Pons (tissue), 1 donor: ENCODE measurements at places on chromosomes 5 and 9.

- peak; percentile 62 for DNase-seq
Measured at GRCh38 chr5:39201160-39201780, 18.1 kb downstream of the FYB1 start.

GRCh38 chr5:136018814-136019783, 9.7 kb upstream of the TGFBI start:
- peak; percentile 42 for DNase-seq

DNA sequence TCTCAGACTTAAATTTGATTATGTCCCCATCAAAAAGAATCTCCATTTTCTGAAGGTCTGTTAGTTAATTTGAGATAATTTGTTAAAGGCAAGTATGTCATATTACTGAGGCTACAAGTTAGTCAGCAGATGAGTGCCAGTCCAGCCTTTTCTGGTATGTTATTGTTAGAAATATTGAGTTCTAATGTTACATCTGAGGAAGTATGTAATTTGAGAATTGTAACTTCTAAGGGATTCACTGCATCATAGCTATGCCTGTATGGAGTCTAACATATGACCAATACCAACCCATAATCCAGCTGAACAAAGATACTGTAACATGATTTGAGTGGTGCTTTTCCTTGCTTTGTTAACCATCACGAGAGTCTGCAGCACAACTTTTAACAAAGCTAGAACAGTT, 13.9 kb downstream of the SLC23A1 start:
- DNase-seq, result no peak

DNA sequence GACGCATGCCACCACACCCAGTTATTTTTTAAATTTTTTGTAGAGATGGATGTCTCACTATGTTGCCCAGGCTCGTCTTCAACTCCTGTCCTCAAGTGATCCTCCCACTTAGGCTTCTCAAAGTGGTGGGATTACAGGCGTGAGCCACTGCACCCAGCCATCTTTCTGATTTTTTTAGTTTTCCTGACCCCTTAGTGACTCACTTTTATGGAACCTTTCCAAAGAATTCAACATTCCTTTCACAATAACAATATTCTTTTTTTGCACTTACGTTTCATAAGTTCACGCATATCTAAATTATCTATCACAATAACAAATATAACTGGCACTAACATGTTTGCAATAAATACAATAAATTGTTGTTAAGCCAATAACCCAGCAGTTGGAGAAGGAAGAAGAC, 8.5 kb downstream of the ELOVL7 start:
- no peak for DNase-seq

GRCh38 chr5:64895748-64896147, 127.0 kb downstream of the CWC27 start:
- no peak for DNase-seq

- peak; percentile 80 for DNase-seq
Measured at GRCh38 chr9:1083325-1083913, 33.3 kb downstream of the DMRT2 start.

GRCh38 chr5:126099077-126099476, 324.1 kb upstream of the GRAMD2B start:
- no peak for DNase-seq

- DNase-seq, result no peak
Measured at GRCh38 chr9:136093995-136094881, 851 bp downstream of the NACC2 start.

- DNase-seq, result no peak
Measured at GRCh38 chr9:131650254-131650653, 89.6 kb downstream of the RAPGEF1 start.

- no peak for DNase-seq
Measured at GRCh38 chr9:98481676-98482075, 226.2 kb upstream of the TBC1D2 start.

DNA sequence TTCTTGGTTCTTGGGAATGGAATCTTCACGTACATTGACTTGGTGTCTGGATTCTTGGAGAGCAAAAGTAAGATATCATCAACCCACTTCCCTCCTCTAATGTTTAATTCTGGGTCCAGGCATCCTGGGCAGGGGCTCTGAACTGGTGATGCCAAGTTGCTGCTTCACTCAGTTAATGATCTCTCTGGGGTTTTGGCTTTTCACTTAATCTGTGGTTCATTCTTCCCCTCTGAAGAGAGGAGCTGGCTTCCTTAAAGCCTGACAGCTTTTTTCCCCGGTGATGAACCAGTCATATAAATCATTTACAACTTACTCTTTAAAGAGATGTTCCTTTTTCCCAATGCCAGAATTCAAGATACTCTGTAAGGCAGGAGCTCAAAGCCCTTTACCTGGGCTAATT, 65.9 kb downstream of the ARHGAP26 start:
- no peak for DNase-seq

DNA sequence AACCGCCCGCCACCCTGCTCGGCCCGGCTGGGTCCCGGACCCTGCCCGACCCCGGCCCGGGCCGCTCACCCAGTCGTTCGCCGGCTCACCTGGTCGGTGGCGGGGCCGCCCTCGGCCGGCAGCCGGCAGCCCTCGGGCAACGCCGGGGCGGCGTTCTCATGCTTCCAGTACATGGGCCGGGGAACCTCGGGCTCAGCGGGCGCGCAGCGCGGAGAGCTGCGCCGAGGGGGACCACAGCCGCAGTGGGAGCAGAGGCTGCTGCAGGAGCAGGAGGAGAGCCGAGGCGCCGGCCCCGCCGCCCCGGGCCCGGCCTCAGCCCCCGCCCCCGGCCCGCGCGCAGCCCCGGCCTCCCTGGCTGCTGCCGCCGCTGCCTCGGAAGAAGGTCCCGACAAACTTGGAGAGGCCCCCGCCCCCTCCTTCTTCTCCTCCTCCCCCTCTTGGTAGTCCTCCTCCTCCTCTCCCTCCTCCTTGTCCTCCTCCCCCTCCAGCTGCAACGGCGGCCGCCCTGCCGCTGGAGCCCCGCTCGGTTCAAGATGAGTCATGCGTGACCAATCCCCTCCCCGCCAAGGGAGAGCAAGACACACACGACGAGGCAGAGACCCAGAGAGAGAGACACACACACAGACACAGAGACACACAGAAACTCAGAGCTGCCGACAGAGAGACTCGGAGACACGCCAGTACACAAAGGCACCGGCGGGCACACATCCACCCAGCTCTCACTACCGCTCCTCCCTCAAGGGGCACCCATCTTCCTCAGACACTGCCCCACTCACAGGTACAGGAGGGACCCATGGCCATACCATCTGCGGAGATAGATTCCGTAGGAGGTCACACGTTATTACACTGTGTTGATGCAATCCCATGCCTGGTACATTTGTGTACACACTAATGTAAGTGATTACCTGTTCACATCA, at the start of gene LHX6:
TSS of gene LHX6 (minus strand) at position 390 of the 917 bp plus-strand sequence. CDS start at position 173, 217 bp downstream.
- no peak for DNase-seq

DNA sequence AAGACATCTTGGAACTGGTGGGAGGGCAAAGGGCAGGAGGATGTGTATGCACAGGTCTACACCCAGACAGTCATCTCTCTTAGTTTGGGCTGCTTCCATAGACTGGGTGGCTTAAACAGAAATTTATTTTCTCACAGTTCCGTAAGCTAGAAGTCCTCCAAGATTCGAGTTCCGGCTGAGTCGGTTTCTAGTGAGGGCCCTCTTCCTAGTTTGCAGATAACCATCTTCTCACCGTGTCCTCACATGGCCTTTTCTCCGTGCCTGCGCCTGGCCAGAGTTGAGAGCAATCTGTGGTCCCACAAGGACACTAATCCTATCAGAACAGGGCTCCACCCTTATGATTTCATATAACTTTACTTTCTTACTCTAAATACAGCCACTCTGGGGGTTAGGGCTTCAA, 4.1 kb downstream of the SMIM32 start:
- DNase-seq, result no peak

DNA sequence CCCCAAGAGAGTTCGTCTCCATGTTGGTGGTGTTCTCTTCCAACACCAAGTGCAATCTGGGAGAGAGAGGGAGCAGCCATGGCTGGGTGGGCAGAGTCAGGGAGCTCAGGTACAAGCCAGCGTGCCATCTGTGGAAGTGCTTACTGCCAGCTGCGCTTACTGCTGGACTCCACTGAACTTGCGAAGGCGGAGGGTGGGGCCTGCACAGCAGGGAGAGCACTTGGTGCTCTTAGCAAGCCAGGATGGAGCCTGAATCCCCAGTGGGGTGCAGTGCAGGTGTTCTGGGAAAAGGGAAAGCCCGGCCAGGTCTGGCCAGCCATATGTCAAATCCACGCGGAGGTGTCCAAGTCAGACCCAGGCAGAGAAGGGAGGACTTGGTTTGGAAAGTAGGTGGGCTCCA, 142.0 kb downstream of the FANCC start:
- no peak for DNase-seq
